ENCODE measurements at places on chromosomes 13 and 19. TPM values are rescaled to one million over a fixed set of nuclear protein-coding genes. Genes with fewer than 3 reads are reported as not detected.

The C19orf85 gene
- not detected for total RNA-seq

The ZGLP1 gene
- total RNA-seq = 7.7 TPM

The KLK3 gene
- not detected for total RNA-seq

The ACER1 gene
- 0.67 TPM for total RNA-seq

The KASH5 gene
- 0.23 TPM for total RNA-seq

The RASL11A gene
- total RNA-seq = 0.78 TPM

The THSD8 gene
- 2.2 TPM for total RNA-seq

The NPHS1 gene
- total RNA-seq = not detected

DNA sequence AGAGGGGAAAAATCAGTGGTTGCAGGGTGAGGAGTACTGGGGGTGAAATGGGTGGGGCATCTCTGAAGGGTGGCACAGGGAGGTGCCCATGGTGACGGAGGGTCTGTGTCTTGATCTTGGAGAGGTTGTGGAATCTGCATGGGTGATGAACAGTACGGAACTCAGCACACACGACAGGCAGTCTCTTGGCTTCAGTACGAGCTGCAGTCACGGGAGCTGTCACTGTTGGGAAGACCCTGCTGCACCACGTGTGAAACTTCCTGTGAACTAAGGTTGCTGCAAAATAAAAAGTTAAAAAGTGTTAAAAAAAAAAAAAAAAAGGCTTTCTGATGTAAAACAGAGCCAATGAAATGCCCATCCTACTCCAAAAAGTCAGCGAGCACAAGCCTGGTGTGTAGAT, 34.3 kb downstream of the TEX29 start:
- H3K36me3 ChIP-seq = no peaks in the 10 kb centered on the region
- no peaks in the 10 kb centered on the region for H3K27me3 ChIP-seq
- no peak for DNase-seq
- H3K4me1 ChIP-seq = no peaks in the 10 kb centered on the region
- no peak overlapping the region for H3K27ac ChIP-seq

- H3K27me3 ChIP-seq = no peaks in the 10 kb centered on the region
- no peak overlapping the region for H3K27ac ChIP-seq
- peaks cover 24% of the 10 kb centered on the region for H3K36me3 ChIP-seq
- H3K4me1 ChIP-seq = peaks cover 50% of the 10 kb centered on the region
- no peak overlapping the region for H3K4me3 ChIP-seq
- no peak for DNase-seq
These were observed 10.0 kb downstream of the MTIF3 start for GRCh38 chr13:27440408-27440807.

DNA sequence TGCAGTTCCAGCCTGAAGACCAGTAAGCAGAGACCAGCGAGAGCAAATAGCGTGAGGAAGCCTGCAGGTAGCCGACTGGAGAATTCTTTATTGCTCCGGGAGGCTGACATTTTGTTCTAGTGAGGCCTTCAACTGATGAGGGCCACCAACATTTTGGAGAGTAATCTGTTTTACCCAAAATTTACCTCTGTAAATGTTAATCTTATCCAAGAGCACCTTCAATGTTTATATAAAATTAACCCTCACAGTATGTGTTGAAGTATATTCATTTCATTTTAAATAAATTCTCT, 546.4 kb upstream of the SLITRK5 start:
- H3K27ac ChIP-seq = no peak overlapping the region
- no peaks in the 10 kb centered on the region for H3K27me3 ChIP-seq
- H3K36me3 ChIP-seq = no peaks in the 10 kb centered on the region
- H3K4me3 ChIP-seq = no peak overlapping the region
- no peaks in the 10 kb centered on the region for H3K4me1 ChIP-seq

GRCh38 chr13:50250401-50250800, 235.2 kb downstream of the KCNRG start:
- DNase-seq = no peak
- H3K27ac ChIP-seq = no peak overlapping the region
- peaks cover 37% of the 10 kb centered on the region for H3K4me1 ChIP-seq
- no peak overlapping the region for H3K4me3 ChIP-seq

DNA sequence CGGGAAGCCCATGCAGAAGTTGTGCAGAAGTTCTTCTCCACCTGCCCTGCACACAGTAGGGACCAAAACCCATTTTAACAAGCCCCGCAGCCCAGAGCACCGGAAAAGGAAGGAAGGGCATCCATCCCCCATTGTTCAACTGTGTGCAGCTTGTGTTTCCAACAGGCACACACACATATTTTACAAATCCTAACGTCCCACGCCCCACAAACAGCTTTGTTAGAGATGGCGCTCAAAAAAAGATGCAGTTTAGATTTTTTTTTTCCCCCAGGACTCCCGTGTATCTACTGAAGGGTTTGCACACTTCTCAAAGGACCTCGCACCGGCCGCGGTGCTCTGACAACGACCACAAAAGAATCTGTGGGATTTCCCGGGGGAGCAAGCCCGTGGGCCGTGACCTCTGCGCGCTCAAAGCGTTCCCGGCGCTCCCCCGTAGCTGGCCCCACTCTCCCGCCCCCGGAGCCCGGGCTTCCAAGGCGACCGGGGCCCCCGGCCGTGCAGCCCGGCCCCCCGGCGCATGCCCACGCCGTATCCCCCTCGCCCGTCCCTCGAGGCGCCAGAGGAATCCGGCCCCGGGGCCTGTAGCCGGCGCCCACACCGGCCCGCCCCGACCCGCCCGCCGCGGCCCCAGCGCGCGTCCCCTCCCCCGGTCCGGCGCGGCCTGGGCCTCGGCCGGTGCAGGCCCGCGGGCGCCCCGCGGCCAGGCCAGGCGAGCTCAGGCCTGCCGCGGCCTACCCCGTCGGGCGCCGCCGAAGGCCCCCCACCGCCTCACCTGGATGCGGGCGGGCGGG, 523 bp downstream of the ELAVL1 start:
- peaks cover 46% of the 10 kb centered on the region for H3K4me1 ChIP-seq
- H3K36me3 ChIP-seq = no peaks in the 10 kb centered on the region
- H3K27ac ChIP-seq = peak overlapping the region; percentile 53
- peak overlapping the region; percentile 36 for H3K4me3 ChIP-seq
- DNase-seq = peak; percentile 52
- no peaks in the 10 kb centered on the region for H3K27me3 ChIP-seq

GRCh38 chr13:49996951-49997895, at the start of gene TRIM13:
TRIM13 (plus strand) TSS chr13:49997042; CDS start chr13:50011941, 14,899 bp downstream.
- peak; percentile 82 for DNase-seq
- H3K4me3 ChIP-seq = peak within 1 kb of the TSS; percentile 82
- peaks cover 59% of the 10 kb centered on the region for H3K4me1 ChIP-seq
- peak within 1 kb of the TSS; percentile 83 for H3K27ac ChIP-seq
- H3K27me3 ChIP-seq = no peaks in the 10 kb centered on the region
- H3K36me3 ChIP-seq = peaks cover 15% of the 10 kb centered on the region

- H3K27ac ChIP-seq = no peak overlapping the region
- no peaks in the 10 kb centered on the region for H3K27me3 ChIP-seq
- no peaks in the 10 kb centered on the region for H3K36me3 ChIP-seq
- peaks cover 6% of the 10 kb centered on the region for H3K4me1 ChIP-seq
- peak overlapping the region; percentile 53 for H3K4me3 ChIP-seq
- peak; percentile 7 for DNase-seq
These were observed 17.0 kb downstream of the KL start for GRCh38 chr13:33033051-33033812.

- H3K36me3 ChIP-seq = no peaks in the 10 kb centered on the region
- H3K27me3 ChIP-seq = no peaks in the 10 kb centered on the region
- peak within 1 kb of the TSS; percentile 50 for H3K27ac ChIP-seq
- peaks cover 10% of the 10 kb centered on the region for H3K4me1 ChIP-seq
These were observed at the start of the genes C19orf44 and CALR3 for GRCh38 chr19:16495982-16496612. C19orf44 (plus strand) TSS chr19:16496394; CDS start chr19:16500793, 4,399 bp downstream. CALR3 (minus strand) TSS chr19:16496167; CDS start chr19:16496129, 38 bp downstream.

GRCh38 chr19:10285393-10285792, 1.4 kb upstream of the ICAM4 start:
- H3K4me1 ChIP-seq = peaks cover 48% of the 10 kb centered on the region
- DNase-seq = no peak
- peaks cover 27% of the 10 kb centered on the region for H3K27me3 ChIP-seq
- no peak overlapping the region for H3K4me3 ChIP-seq
- no peak overlapping the region for H3K27ac ChIP-seq

All from CD4-positive, alpha-beta memory T cell (primary cell).